ENCODE measurements at places on chromosomes 11 and 22. TPM values are rescaled to one million over a fixed set of nuclear protein-coding genes. Genes with fewer than 3 reads are reported as not detected.

The LYVE1 gene
- 69.8 TPM for total RNA-seq

The IFT27 gene
- total RNA-seq: 24.1 TPM

The ALDH3B1 gene
- total RNA-seq: 3.8 TPM

The SPINDOC gene
- 17.9 TPM for total RNA-seq

The NAV2 gene
- total RNA-seq: 11.6 TPM

The ADORA2A gene
- 3.7 TPM for total RNA-seq

The GAL3ST1 gene
- 0.17 TPM for total RNA-seq

The SPDYC gene
- total RNA-seq: not detected

The BDNF gene
- 0.09 TPM for total RNA-seq

The BATF2 gene
- 3.5 TPM for total RNA-seq

The NEFH gene
- 0.43 TPM for total RNA-seq

The PIWIL4 gene
- 1.1 TPM for total RNA-seq

The MRGPRD gene
- total RNA-seq: not detected

The CRYBA4 gene
- total RNA-seq: not detected

The KCNQ1 gene
- total RNA-seq: 36.5 TPM

The CLDN5 gene
- total RNA-seq: 12.2 TPM

The NARS2 gene
- total RNA-seq: 13.9 TPM

GRCh38 chr22:31292236-31292989, at the start of gene PIK3IP1:
Gene PIK3IP1, minus strand, starts transcription at chr22:31292488. Its CDS starts 144 bp downstream, at chr22:31292344.
- peak; percentile 94 for DNase-seq

DNA sequence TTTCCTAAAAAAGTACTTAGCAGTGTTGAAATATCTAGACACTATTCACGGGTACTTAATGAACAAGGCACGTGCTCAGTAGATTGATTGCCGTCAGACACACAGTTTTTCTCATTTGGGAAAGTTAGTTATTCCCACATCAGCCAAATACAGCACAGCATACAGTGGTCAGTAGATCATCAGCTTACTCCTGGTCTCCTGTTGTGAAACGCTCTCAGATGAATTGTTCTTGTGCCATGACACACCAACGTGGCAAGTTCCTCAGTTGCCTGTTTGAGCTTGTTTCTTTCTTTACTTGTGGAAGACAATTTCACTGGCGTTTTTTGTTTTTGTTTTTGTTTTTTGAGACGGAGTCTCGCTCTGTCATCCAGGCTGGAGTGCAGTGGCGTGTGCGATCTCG, 8.6 kb downstream of the TAB1 start:
- no peak for DNase-seq

DNA sequence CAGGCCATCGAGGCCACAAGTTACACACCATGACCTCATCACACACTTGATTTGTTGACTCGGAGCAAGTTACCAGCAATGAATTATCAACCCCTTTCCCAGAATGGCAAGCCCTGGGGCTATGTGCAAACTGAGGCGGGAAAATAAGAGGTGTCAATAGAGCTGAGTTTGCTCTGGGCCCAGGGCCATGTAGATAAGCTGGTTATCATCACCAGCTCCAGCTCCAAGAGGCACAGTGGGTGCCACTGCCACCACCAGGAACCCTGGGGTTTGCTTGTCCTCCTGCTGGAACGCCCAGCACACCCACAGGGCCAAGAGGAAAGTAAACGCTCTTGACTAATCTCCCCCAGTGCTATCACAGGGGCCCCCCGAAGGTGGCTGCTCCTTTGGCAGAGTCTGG, 13.0 kb upstream of the VPS37C start:
- no peak for DNase-seq

DNA sequence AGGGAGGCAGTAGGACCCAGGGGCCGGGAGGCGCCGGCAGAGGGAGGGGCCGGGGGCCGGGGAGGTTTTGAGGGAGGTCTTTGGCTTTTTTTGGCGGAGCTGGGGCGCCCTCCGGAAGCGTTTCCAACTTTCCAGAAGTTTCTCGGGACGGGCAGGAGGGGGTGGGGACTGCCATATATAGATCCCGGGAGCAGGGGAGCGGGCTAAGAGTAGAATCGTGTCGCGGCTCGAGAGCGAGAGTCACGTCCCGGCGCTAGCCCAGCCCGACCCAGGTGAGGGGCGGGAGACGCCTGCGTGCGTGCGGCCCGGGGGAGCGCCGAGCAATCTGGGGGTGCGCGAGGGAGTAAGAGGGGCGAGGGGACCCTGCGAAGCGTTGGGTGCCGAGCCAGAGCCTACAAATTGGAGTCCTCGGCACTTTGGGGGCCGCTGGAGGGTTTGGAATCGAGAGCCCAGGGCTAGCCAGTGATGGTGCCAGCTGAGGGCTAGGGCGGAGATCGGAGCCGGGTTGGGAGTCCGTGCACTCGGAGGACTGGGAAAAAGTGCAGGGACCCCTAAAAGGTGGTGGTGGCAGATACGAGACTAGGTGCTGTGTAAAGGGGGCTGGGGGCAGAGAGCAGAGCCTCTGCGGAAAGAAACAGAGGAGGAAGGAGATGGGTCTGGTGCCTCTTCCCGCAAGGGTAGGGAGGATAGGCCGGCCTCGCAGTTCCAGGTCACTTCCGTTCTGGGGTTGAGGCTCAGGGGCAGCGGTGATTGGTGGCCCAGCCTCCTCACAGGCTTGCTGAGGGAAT, at the start of gene SERPINH1:
TSS of gene SERPINH1 (plus strand) at position 206 of the 788 bp plus-strand sequence. CDS start 4,097 bp downstream, outside the sequence.
- DNase-seq: peak; percentile 94

DNA sequence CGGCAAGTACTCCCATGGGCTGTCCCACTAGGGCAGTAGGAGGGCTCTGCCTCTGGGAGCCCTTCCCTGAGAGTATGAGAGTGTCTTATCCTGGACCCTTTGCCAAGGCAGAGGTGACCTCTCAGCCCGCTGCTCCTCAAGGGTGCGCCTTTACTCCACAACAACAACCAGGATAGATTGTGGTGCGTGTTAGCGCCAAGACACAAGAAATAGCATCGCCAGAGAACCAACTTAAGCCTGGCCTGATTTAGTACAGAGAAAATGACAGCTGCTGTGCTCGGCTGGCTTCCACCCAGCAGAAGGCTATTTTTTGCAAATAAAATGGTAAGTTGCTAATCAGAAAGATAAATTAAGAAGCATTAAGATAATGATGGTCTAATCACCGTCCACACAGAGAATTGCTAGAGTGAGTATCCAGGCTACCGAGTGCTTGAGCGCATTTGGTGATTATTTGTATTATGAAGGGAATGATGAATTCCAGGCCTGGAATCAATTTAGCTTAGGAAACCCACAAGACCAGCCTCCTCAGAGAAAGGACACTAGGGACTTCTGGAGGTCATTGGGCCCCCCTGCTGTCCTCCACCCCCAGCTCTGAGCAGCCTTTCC, 119.8 kb downstream of the PKNOX2 start:
- no peak for DNase-seq

DNA sequence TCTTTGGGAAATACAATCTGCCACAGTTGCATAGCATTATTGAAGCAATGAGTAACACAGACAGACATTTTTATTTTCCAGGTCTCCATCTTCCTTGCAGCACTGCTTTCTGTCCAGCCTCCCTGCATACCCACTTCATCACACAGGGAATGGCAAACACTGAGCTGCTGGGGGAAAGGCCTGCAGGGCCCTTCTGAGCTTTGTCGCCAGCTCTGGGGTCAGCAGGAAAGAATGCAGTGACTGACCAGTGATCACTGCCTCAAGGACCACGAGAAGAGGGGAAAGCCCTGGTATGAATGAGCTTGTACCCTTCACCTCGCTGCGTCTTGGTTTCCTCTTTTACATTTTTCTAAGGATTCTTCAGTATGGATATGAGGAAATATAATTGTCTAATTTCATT, 21.3 kb upstream of the MICAL2 start:
- DNase-seq: no peak

- no peak for DNase-seq
Observed at GRCh38 chr11:85772695-85773094, 38.2 kb downstream of the SYTL2 start.

DNA sequence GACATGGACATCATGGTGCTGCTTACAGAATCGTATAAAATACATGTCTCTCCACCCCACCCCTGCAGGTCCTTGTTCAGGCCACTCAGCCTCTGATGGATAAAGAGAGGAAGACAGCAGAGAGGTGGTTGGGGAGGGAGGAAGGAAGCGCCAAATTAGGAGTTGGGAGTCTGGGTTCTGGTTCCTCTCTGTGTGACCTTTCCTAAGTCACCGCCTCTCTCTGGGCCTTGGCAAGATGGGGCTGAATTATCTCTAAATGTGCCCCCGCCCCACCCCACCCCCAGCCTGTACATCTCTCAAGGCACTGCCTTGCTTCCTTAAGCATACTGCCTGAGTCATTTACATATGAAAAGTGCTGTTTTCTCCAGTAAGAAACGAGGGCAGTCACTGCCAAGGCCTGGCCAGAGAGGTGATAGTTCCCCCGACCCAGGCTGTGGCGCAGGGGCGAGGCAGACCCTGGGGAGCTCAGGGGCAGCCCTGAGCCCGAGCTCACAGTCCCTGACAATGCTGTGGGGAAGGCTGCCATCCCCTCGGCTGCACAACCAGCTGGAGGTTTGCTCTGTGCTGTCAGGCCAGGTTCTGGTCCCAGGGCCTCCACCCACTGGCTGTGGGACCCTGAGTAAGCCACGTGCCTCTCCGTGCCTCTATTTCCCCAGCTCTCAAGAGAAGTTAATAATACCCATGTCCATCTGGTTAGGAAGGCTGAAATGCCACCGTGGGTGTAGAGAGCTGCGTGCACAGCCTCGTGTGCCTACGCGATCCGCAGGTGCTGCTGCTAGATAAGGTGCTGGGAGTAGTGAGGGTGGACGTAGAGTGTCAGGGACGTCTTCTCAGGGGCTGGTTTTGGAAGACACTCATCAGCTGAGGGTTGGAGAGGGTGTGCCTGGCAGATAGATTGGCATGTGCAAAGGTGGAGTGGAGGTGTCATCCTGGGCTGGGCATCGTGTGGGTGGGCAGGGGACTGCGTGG, 55.3 kb downstream of the CACNA1I start:
- peak; percentile 46 for DNase-seq

GRCh38 chr11:35358391-35358790, 61.0 kb downstream of the SLC1A2 start:
- no peak for DNase-seq

DNA sequence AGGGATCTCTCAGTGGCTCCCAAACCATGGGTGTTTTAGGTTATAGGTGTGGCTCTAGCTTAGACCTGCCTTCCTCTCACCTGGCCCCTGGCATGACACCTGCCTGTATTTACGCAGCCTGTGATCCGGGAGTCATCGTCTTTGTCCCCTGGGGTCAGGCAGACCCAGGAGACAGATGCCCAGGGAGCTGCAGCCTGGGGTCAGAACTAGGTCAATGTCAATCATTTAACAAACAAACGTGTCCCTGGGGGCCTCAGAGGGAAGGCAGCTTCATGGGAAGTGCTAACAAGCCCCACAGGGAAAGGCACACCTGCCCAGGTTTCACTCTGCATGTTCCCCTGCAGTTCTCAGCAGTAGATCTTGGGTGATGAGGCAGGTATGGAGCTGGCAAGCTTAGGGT, 12.0 kb downstream of the BACE1-AS start:
- DNase-seq: no peak

GRCh38 chr11:1150769-1151365, 6.9 kb upstream of the MUC5AC start:
- DNase-seq: peak; percentile 62

DNA sequence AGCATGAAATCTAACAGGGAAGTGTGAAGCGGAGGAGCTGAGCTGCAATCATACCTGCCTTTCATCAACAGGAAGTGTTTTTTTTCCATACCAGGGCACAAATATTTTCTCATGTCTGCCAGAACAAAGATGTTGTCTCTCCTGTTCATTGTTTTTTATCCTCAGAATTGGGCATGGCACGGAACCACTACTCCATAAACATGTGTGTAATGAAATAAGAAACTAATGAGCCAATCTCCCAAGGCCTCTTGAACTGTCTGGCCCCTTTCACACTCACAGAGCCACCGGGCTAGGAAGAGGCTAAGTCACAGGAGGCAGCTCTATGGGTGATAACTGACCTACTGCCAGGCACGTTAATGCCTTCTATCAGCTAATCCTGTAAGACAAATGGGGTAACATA, 124.4 kb downstream of the ETS1 start:
- DNase-seq: no peak

DNA sequence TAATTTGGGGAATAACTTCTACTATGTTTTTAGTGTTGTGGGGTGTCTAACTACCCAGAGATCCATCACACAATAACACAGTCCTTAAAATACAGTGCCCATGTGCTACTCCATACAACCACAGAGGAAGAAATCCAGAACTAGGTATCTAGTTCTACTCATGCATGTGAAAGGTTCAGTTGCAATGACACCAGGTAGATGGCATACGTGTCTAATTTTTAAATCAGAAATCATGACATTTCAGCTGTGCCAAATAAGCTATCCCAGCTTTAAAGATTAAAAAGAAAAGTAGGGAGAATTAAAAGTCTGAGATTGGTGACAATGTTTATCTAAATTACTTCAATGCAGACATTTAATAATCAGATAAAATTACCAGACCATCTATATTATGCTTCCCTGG, 122.2 kb downstream of the CD44 start:
- no peak for DNase-seq

DNA sequence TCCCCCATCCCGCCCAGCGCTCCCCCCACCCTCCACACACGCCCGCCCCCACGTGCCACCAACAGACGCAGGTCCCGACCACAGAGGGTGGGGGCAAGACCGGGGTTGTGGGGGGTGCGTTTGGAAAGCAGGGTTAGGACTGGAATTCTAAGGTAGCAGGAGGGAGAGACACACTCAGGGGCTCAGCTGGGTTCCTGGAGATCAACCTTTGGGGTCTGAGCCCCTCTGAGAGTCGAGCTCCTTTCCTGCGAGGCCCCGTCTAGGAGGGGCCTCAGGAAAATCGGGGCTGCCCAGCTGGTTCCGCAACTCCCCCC, 429 bp downstream of the PGGHG start:
- no peak for DNase-seq

- DNase-seq: no peak
Observed at GRCh38 chr11:83192606-83193245, 786 bp upstream of the ANKRD42 start.

DNA sequence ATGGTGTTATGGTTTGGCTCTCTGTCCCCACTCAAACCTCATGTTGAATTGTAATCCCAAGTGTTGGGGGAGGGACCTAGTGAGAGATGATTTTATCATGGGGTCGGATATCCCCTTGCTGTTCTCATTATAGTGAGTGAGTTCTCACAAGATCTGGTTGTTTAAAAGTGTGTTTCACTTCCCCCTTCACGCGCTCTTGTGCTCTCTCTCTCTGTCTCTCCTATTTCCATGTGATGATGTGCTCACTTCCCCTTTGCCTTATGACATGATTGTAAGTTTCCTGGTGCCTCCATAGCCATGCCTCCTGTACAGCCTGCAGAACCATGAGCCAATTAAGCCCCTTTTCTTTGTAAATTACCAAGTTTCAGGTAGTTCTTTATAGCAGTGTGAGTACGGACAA, 765.1 kb downstream of the KCNA4 start:
- DNase-seq: no peak

- DNase-seq: no peak
Observed at GRCh38 chr11:57338142-57338541, at the start of gene P2RX3. Gene P2RX3, plus strand, starts transcription at chr11:57338352. Its CDS starts 199 bp downstream, at chr11:57338551.

GRCh38 chr11:8652140-8652539, 30.3 kb downstream of the TRIM66 start:
- DNase-seq: no peak

DNA sequence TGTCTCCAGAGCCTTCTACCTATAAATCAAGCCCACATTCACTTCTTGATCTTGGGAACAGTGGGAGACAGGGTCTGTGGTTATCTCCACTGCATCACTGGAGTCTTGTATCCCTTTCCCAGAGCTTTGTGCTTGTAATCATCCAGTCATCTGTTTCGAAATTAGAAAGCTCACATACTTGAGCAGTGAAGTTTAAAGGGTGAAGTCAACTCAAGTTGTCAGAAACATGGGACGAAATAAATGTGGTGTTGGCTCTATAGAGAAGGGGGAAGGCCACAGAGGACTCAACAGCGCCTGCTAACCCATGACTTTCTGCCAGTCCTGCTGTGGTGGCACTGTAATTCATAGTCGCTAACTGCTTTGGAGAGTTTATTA, 197.5 kb downstream of the DBX1 start:
- no peak for DNase-seq
